Type B pancreatic cell (in vitro differentiated cells): ENCODE measurements at places on chromosomes 5 and 9. TPM values are rescaled to one million over a fixed set of nuclear protein-coding genes. Genes with fewer than 3 reads are reported as not detected.

Gene PDE4D
- total RNA-seq, result 37.4 and 50.0 TPM in 2 replicates

Gene TLX3
- total RNA-seq, result 2.1 and 7.8 TPM in 2 replicates

Gene CDC20B
- total RNA-seq, result 0.38 and 0.92 TPM in 2 replicates

Gene NAIF1
- total RNA-seq, result 6.7 and 10.3 TPM in 2 replicates

Gene EQTN
- total RNA-seq, result 1.1 TPM in 1 of 2 replicates, not detected in the other

Gene MARCHF11
- total RNA-seq, result 1.0 and 1.2 TPM in 2 replicates

Gene ANKRA2
- 23.2 and 26.0 TPM in 2 replicates for total RNA-seq

Gene GFI1B
- total RNA-seq, result 0.45 TPM in 1 of 2 replicates, not detected in the other

Gene PDCD1LG2
- total RNA-seq, result not detected in 2 replicates

Gene TXNDC8
- not detected in 2 replicates for total RNA-seq

Gene FTMT
- total RNA-seq, result not detected in 2 replicates

Gene IL4
- total RNA-seq, result not detected in 2 replicates

Gene SOHLH1
- not detected in 2 replicates for total RNA-seq

Gene SPZ1
- total RNA-seq, result not detected in 2 replicates

Gene NR4A3
- total RNA-seq, result 2.0 and 3.4 TPM in 2 replicates

Gene ABO
- 3.7 and 5.6 TPM in 2 replicates for total RNA-seq

Gene NUDT2
- 25.1 and 25.4 TPM in 2 replicates for total RNA-seq

Gene PCDHGA9
- total RNA-seq, result 0.97 and 2.2 TPM in 2 replicates

Gene PKD2L2
- total RNA-seq, result not detected in 2 replicates

Gene FCN2
- not detected in 2 replicates for total RNA-seq

Gene SEC16A
- 74.6 and 95.0 TPM in 2 replicates for total RNA-seq

Gene GGTA1
- not detected in 2 replicates for total RNA-seq

Gene CRB2
- 1.1 and 61.1 TPM in 2 replicates for total RNA-seq

Gene IL9
- total RNA-seq, result not detected in 2 replicates

Gene AIF1L
- 44.1 and 50.3 TPM in 2 replicates for total RNA-seq

Gene GNAQ
- total RNA-seq, result 46.7 and 52.1 TPM in 2 replicates

Gene TMEM252
- total RNA-seq, result 0.67 and 0.80 TPM in 2 replicates

Gene C9orf153
- total RNA-seq, result 1.1 TPM in 1 of 2 replicates, not detected in the other

Gene PHF2
- 28.1 and 34.7 TPM in 2 replicates for total RNA-seq

Gene GABRG2
- total RNA-seq, result 0.24 and 0.36 TPM in 2 replicates
